ENCODE measurements at places on chromosomes 6 and 20.

- no peak for DNase-seq
Measured at GRCh38 chr20:21175433-21175832, 49.6 kb downstream of the KIZ start.

GRCh38 chr6:125949069-125949468, 7.5 kb upstream of the HINT3 start:
- DNase-seq, result no peak

DNA sequence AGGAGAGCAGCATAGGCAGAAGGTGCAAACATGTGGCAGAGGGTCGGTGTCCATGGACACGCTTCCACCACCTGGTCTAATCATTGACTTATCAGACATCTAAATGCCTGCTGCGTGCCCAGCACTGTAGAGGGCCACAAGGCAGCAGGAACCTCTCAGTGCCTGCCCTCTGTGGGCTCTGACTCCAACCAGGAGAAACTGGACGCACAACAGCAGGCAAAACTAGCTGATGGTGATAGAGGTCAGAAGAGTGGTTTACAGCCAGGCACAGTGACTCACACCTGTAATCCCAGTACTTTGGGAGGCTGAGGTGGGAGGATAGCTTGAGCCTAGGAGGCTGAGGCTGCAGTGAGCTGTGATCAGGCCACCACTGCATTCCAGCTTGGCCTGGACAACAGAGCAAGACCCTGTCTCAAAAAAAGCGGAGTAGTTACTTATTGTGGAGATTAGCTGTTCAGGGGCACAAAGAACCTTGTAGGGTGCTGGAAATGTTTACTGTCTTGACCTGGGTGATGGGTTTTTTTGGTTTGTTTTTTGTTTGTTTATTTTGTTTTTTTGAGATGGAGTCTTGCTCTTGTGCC, 46.5 kb downstream of the PPARD start:
- DNase-seq, result no peak

GRCh38 chr6:85465762-85466161, 15.9 kb downstream of the NT5E start:
- no peak for DNase-seq

GRCh38 chr6:95515975-95516374, 61.4 kb upstream of the MANEA start:
- DNase-seq, result no peak

DNA sequence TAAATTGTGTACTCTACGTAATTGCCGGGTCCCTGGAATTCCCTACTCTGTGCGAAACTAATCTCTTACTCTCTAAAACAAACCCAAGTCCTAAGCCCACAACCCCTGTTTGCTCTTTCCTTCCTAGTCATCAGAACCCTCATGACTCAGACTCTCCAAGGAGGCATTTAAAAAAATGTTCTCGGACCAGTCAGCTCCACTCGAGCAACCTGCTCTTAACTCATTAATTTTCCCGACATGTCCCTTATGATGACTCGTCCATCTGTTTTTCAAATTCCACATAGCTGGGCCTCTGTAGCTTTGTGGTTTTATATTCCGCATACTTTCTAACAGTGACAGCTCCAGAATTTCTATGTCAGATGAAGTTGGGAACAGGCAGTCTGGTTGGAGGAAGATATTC, 2.6 kb upstream of the MUC22 start:
- DNase-seq, result no peak

- peak; percentile 64 for DNase-seq
Measured at GRCh38 chr6:156719720-156720563, 57.2 kb upstream of the ARID1B start.

- no peak for DNase-seq
Measured at GRCh38 chr6:107345393-107345792, 114.0 kb downstream of the PDSS2 start.

DNA sequence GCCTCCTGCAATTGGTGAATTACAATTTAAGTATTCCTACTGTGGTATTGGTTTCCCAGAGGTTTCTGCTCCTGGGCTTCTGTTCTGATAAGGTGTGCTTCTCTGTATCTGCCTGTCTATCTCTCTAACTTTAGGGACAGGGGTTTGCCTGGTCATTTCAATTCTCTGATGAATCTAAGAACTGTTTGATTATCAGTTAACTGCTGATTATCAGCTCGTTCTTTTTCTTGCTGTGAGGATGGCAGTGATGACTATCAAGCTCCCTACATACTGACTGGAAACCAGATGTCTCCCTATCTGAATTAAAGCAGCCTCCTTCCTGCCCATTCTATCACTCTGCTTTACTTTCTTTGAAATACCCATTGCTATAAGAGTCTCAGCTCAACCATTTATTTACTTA, 120.5 kb downstream of the INSM1 start:
- DNase-seq, result no peak

DNA sequence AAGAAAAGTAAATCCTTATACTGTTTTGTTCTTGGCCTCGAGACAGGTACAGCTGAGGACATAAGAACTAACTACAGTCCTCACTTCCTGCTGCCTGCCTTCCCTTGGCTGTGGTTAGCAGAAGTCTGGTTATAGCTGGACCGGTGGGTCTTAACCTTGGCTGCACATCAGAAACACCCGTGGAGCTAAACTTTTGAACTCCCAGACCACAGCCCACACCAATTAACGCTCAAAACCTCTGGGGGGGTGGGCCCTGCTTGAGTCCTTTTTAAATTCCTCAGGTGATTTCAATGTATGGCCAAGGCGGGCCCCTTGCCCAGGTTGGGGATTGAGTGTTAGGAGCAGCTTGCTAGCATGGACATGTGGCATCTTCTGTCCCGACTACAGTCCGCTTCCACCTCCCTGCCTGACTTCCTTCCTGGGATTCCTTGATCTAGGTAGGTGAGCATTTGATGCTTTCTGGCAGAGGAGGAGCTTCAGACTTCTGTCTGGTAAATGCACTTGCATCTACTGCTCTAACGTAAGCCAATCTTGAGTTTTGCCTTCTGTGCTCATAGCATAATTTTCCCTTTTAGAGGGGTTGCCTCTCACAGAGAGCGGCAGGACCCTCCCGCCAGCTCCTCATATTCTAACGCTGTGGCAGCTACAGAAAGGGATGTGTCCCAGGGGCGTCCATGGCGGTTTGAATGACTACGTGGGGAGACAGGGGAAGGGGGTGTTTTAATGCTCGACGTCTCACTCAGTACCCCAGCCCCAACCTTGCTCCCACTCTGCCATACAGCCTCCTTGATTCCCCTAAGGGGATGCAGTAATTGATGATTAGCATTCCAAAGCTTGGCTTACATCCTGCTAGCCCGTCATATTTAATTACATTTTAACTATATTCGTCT, 390.1 kb downstream of the ZFAND3 start:
- DNase-seq, result no peak

DNA sequence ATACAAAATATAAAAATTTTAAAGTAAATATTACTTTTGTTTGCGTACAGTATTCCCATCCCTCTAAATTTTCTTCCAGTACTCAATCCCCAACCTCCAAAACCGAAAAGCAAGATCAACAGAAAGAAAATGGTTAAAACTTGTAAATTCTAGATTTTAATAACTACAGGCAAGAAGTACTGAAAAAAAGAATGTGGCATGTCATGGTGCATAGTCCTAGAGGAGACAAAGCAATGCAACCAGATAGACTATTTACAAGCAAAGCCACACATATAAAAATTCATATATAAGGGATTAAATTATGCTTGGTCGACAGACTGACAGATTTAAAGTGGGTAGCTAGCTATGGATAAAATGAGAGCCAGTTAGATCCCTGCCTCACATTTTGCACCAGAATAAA, 56.5 kb upstream of the HFE start:
- no peak for DNase-seq

DNA sequence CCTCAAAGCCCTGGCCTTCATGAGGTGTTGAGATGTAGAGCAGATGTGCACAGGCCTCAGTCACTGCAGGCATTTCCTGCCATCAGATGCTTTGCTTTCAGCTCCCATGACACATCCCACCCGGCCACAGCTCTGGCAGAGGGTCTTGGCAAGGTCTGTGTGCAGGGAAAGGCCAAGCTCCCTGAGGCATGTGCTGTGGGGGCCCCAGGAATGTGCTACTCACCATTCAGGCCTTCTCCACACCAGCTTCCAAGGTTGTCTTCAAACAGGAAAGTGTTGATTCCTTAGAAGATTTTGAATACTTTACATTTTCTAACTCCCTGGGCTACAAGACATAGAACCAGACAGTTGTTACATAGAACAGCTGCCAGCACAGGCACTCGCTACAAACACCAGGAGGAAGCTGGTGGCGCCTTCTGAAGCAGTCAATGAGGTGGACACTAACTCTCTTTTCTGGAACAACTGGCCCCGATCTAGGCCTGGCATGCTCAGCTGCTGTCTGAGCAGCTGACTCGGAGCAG, 27.8 kb downstream of the CASS4 start:
- DNase-seq, result peak; percentile 20

All from activated gamma-delta T cell treated with Interleukin-2 at 50 U/mL for 16 hours (primary cell).